Fibroblast of gingiva (primary cell): ENCODE measurements at places on chromosomes 1 and 21.

- DNase-seq, result no peak
Measured at GRCh38 chr1:165259236-165259635, 97.3 kb downstream of the LMX1A start.

- no peak for DNase-seq
Measured at GRCh38 chr1:32742956-32743355, 40.4 kb upstream of the SYNC start.

DNA sequence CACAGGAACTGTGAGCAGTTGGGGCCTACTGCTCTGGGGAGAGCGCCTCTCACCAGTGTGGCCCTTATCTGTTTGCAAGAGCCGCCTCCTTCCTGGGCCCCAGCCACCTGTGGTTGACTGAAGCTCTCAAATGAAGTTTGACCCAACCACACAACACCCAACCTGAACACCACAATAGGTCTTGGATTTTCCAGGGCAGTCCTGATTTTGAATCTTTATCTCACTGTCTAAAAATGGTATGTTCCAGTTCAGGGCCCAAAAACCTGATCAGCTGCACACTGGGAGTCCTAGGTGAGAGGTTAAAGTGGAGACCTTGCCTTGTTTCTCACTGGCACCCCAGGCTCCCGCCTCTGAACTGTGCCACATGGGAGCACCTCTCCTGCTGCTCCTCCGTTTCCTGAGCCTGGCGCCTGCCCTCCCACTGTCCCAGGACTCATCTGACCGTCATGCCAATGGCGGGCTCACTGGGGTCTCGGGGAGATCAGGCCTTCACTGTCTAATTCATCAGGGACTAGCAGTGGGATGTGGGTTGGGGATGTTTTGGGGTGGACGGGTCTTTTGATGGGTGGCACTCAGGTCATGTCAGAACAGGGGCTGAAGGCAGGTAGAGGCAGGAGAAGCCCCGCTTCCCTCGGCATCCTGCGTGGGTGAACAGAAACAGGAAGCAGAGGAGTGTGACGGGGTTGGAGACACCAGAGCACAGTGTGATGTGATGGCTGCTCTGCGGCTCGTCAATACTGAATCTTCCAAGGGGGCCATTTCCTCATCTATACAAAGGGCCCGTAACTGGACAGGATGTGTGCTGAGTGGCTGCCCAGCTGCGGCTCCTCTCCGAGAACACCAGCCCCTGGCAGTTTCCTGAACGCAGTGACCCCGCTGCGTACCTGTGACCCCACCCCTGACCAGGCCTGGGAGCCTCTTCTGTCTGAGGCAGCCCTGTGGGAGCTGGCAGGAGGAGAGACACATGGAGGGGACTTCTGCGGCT is 59.6 kb upstream of the ITPKB start:
- no peak for DNase-seq

GRCh38 chr1:245173446-245174211 is 18.8 kb downstream of the KIF26B start:
- DNase-seq, result no peak

- no peak for DNase-seq
Measured at GRCh38 chr1:109499081-109499480, 5.2 kb downstream of the CYB561D1 start.

DNA sequence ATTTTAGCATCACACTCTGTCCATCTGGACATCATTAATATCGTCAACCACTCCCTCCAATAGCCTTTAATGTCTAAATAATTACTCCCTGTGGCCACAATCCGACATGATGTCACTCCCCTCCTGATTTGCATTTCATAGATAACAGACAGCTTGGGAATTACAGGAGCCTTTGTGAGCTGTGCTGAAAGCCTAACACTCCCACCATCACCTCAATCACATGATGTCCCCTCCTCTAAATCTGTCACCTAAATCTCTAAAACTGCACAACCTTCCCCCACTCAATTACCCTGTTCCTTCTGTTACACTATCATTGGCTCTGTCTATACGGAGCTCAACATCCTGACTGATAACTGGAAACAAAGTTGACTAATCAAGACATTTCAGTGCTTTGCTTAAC is 14.3 kb downstream of the NHLH2 start:
- DNase-seq, result no peak

DNA sequence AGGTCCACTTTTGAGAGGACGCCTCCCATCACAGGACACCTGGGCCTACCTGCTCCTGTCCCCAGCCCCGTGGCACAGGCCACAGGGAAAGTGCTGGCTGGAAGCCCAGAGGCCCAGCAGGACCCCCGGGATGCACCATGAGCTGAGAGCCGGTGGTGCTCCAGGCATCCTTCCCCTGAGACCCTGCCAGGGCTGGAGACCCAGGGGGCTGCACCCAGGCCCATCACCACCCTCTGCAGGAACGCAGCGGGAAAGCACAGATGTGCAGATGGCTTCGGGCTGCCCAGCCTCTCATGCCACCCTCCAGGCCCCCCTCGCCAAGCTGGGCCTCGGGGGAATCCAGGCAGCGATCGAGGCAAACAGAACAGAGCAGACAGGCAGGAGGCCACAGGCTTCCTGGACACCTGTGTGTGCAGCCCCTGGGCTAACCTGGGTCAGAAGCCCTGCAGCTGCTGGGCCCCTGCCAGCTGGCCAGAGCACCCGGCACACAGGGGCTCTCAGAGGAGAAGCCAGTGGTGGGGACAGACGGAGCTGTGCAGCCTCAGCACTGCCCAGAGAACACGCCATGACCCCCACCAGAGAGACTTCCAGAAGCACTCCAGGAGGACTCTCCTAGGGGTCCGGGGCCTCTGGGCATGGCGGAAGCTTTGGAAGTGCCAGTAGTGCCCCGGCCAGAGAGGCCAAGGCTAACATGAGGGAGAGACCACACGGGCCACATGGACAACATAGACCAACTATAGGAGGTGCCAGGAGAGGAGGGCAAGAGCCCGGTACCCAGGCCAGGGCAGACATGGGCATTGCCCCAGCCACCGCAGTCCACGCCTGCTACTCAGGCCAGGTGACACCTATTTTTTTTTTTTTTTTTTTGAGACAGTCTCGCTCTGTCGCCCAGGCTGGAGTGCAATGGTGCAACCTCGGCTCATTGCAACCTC is 71.4 kb downstream of the ARHGEF16 start:
- no peak for DNase-seq

DNA sequence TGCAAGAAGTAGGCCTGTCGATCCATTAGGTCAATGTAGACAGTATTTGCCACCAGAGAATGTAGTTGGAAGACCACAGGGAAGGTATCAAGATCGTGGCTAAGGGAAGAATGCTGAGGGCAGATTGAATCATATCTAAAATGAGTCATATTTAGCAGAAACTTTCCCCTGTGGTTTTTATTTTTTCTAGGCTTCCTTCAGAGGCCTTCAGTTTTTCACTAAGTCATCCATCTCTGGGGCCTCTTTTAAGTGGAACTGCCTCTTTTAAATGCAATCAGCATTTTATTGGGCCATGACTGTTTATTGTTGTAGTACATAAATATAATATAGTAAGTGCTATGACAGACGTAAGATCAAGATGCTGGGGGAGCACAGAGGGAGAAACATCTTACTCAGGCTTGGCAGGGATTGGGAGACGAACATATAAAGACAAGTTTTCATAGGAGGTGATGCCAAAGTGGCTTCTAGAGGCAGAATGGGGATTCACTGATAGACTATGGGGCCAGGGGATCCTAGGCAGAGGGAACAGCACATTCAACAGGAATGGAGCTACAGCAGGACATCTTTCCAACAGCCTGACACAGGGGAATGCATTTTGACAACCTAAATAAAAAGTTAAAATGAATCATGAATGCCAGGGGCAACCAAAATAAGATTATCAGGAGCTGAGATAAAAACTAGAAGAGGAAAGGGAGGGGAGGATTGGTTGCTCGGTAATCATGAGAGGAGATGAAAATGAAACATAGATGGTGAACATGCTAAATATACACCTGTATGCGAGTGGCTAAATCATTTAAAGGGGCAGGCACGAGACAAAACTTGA is 20.1 kb downstream of the UBE2U start:
- peak; percentile 42 for DNase-seq

DNA sequence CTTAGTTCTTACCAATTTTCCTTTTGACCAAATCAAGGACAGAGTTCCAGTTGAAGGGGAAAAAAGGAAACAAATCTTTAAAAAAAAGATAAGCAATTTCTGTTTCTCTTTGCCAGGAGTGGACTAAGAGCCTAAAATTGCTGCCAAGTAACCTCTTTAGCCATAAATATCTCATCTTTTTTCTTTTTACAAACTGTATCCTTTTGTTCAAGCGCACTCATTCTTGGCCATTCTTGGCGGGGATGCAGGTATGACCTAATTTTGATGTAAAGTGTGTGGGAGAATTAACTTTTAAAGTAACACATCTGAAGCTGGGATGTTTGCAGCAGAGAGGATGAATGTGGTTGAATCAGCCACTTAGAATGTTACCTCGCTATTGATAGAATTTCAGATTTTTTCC is 13.4 kb upstream of the KIF1B start:
- no peak for DNase-seq

DNA sequence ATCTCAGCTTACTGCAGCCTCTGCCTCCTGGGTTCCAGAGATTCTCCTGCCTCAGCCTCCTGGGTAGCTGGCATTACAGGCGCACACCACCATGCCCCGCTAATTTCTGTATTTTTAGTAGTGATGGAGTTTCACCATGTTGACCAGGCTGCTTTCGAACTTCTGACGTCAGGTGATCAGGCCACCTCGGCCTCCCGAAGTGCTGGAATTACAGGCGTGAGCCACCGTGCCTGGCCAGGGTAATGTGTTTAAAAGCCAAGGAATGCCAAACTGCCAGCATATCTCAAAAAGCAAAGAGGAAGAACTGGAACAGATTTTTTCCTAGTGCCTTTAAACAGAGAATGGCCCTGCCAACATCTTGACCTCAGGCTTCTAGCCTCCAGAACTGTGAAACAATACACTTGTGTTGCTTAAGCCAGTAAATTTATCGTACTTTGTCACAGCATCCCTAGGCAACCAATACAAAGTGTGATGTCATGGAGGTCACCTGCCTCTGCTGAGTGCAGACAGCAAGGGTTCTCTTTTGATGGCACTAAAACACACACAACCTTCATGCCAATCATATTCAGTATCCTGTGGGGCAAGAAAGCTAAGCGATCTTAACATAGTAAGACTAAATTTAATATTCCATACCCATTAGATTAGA is 858.3 kb upstream of the TMPRSS15 start:
- DNase-seq, result no peak

DNA sequence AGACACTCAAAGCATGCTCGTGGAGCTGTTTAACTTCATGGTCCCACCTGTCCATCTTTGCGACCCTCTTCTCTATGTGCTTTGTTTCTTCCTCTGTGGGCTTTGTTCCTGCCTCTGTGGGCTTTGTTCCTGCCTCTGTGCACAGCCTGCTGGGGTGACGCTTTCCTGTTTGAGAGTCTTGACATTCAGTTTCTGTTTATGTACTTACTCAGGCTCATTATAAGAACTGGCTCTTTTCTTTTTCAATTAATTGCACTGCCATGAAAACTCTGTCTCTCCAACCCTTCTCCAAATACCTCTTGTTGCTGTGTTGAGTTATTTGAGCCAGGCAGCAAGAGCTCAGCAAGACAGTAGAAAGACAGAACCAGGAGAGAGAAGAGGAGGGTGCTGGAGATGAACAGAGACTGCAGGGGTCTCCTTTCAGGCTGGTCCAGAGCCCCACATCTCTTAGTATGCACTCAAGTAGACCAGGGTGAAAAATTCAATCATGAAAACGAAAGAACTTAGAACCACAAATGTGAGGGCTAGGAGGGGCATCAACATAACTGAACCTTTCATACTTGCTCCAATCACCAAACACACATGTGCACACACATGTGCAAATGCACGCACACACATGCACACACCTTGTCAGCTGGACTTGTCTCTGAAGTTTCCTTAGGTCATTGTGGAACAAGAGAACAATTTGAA is 88.3 kb upstream of the SGIP1 start:
- DNase-seq, result no peak

DNA sequence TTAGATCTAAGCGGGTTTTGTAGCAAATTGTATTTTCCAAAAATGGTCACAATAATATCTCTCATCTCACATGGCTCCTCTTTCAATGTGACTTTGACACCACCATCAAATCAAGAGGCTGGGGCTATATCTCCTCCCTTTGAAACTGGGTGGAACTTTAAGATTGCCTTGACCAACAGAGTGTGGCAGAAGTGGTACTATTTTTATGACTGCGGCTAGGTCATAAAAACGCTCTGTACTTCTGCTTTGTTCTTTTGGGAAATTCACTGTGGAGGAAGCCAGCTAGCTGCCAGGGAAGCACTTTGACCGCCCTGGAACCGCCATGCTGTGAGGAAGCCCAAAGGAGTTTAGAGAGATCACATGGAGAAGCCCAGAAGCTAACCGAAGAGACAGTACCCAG is 50.7 kb upstream of the ACOT11 start:
- DNase-seq, result no peak

DNA sequence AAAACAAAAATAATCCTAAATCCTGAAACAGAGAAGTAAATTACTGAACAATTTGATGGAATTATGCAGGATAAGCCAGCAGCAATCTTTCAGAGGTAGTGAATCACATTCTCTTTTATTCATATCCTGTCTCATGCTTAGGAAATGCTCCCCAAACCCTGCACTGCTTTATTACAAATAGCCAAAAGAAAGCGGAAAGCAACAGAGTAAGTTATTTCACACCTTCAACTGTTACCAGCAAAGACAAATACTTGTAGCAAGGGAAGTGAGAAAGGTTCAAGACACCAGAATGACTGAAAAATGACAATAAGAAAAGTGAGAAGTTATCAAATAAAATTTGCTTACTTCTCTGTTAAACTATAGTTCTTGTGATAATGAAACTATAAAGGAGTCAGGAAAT is 6.2 kb downstream of the ZRANB2 start:
- no peak for DNase-seq

DNA sequence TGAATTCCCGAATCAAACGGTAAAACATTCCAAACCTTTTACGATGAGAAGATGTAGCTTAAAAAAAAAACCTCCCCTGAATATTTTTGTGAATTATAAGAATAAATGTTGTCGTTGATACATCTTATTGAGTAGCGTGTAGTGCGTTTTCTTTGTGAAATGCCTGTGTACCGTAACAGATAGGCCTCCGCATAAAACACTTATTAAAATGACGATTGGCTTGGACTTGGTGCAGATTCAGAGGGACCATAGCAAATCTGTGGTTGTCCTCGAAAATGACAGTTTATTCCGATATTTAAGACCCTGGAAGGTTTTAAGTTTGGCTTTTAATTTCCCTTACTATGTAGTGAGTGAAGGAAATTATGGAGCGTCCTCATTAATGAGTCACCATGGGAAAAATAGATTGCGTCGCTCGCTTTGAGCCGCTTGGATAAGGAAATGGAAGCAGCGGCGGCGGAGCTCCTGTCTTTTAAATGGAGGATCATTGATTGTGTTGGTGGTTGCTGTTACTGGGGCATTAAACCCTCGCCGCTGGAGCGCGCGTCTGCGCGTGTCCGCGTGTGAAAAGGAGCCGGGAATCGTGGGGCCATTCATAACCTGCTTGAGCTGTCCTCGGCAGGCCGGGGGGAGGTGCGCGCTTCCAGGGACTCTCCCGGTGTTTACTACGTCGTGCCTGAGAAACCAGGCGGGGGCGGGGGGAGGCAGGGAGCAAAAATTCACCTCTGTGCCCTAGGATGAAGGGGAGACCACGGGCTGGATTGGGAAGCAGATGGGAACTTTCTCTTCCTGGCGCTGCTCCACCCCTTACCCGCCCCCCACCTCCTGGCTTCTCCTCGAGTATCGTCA is 1.6 kb downstream of the SPEN start:
- DNase-seq, result peak; percentile 72

GRCh38 chr1:172275478-172275877 is 145.0 kb upstream of the C1orf105 start:
- DNase-seq, result no peak

- DNase-seq, result no peak
Measured at GRCh38 chr21:29218749-29219148, 80.0 kb upstream of the BACH1 start.

- DNase-seq, result no peak
Measured at GRCh38 chr1:232969799-232970198, 19.4 kb downstream of the NTPCR start.
